Lung (tissue), 17 donors: ENCODE measurements at places on chromosomes 4 and X. TPM values are rescaled to one million over a fixed set of nuclear protein-coding genes. Genes with fewer than 3 reads are reported as not detected.

Gene DRP2
- total RNA-seq: 0.03 TPM

Gene PNMA6E
- not detected for total RNA-seq

Gene SPACA5
- total RNA-seq: not detected

DNA sequence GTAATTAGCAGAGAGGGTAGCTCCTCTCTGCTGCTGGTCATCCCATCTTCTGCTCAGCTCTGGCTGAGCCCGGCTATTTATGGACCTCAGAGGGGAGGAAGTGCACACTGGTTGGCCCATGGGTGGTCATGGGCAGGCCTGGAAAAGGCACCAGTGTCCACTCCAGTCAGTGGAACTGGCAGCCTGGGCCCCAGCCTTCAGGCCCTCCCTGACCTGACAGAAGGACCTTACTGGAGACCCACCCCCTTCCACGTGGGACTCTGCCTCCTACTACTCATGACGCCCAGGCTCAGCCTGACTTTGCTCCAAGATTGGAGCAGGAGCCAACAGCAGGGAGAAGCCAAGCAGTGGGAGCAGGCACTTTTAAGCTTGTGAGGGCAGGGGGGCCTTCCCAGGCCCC lies 8.0 kb upstream of the ART3 start:
- no peak for DNase-seq

DNA sequence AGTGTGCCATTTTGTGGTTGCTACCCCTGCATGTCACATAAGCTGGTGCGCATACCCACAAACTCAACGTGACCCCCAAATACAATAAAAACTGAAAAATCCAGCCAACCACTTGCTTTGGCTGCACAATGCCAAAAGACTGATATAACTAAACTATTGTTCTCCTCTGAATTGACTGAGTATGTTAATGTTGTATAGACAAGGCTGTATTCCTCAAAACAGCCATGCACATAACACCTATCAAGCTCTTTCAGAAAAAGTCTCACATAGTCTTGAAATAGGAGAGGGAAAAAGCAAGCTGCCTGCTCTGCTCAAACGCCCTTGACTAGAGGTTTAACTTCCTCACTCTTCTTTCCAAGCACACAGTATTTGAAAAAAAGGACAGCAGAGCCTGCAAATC lies 126.4 kb upstream of the NOCT start:
- DNase-seq: no peak

- peak; percentile 1 for DNase-seq
Measured at GRCh38 chrX:152958047-152958446, 35.9 kb downstream of the PNMA5 start.

Gene XKRX
- 6.9 TPM for total RNA-seq

DNA sequence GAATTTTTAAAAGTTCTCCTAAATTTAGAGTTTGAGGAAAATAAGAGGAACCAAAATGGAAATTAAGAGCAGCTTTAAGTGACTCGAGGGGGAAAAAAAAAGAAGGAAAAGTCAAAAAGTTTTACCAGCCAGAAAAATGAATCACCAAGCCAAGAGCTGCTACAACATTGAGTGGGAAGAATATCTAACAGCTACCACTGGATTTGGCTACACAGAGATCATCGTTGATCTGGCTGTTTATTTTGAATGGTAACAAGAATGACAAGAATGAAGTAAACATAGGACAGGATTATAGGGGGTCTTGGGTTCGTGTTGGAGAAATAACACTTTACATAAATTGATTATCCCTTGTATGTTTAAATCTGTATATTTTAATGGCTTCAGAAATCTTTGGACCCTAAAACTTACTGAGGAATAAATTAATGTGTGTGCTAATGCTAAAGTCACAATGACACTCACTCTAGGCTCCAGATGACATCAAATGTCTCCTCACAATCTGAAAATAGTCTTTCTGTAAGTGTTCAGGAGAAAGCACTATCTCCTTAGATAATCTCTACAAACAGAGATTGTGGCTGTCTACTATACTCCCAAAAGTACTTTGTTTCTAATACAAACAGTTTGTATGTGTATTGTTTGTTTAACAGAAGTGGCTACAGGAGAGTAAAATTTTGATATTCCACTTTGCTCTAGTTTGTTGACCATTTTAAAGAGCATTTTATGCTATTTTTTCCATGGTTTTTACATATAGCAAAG lies 3.1 kb upstream of the CSN3 start:
- peak; percentile 12 for DNase-seq

Gene TMEM156
- total RNA-seq: 3.5 TPM

Gene CLDN24
- total RNA-seq: not detected

DNA sequence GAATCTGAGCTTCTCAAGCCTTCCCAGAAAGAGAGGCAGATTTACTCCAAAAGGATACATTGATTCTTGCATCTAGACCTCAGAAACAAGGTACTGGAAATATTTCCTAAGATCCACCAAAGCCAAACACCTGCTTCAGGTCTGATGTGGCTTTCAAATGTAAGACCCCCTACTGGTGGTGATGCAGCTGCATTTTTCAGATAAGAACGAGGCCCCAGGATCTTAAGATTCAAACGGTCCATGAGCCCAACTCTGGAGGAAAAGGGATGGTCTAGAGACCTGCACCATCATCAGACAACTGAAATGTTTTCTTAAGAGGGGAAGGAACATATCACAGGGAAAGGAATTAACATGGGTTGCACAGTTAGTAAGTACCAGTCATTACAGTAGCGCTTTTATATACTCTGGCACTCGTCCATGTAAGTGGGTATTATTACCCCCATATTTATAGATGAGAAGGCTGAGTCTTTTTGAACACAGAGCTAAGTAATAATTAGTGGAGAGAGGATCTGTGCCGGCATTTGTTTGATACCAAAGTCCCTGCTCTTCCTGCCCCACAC lies 73.7 kb downstream of the LEF1 start:
- DNase-seq: no peak

GRCh38 chrX:110004731-110005369 lies 1.9 kb downstream of the TMEM164 start:
- DNase-seq: no peak

Gene EPGN
- total RNA-seq: 0.98 TPM

GRCh38 chr4:176001151-176002006 lies 64.3 kb upstream of the WDR17 start:
- peak; percentile 69 for DNase-seq

- DNase-seq: peak; percentile 99
Measured at GRCh38 chr4:77075869-77076799, at the start of gene CCNI. TSS of gene CCNI (minus strand) at chr4:77075989. CDS start at chr4:77066362, 9,627 bp downstream.

- no peak for DNase-seq
Measured at GRCh38 chrX:29422034-29422433, 793.3 kb upstream of the MAGEB2 start.

GRCh38 chr4:22389240-22389870 lies 126.5 kb downstream of the ADGRA3 start:
- DNase-seq: peak; percentile 83

- no peak for DNase-seq
Measured at GRCh38 chrX:65607070-65607742, 60.2 kb upstream of the MSN start.

GRCh38 chr4:171846893-171847292 lies 33.7 kb downstream of the GALNTL6 start:
- no peak for DNase-seq

Gene EDA2R
- total RNA-seq: 1.9 TPM

GRCh38 chrX:72060196-72060920 lies 71.4 kb downstream of the RTL5 start:
- DNase-seq: peak; percentile 82

Gene CCDC110
- total RNA-seq: 1.2 TPM

DNA sequence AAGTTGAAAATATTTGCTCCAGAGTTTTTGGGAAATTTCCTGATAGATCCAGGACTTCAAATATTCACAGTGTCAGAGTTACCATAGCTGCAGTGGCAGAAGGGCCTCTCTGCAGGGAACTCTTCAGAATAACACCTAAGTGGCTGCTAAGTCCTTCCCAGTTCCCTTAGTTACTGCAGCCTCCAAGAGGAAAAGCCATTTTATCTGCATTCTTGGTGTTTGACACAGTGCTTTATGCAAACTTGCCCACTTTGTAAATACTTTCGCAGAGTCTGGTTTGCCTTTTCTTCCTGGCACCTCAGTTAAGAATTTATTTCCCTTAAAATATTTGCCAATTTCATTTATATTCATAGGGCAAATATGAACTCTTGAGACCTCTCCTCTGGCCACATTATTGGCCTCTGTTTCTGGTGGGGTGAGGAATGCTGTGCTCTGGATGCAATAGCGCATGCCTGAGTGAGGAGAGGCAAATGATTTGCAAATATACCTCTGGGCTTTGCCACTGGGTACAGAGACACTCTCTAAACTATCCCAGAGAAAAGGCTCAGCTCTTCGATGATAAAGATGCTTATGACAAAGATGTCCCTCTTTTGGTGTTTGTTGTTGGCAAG lies 566.3 kb upstream of the NR3C2 start:
- peak; percentile 64 for DNase-seq

Gene ARHGAP6
- 18.2 TPM for total RNA-seq

DNA sequence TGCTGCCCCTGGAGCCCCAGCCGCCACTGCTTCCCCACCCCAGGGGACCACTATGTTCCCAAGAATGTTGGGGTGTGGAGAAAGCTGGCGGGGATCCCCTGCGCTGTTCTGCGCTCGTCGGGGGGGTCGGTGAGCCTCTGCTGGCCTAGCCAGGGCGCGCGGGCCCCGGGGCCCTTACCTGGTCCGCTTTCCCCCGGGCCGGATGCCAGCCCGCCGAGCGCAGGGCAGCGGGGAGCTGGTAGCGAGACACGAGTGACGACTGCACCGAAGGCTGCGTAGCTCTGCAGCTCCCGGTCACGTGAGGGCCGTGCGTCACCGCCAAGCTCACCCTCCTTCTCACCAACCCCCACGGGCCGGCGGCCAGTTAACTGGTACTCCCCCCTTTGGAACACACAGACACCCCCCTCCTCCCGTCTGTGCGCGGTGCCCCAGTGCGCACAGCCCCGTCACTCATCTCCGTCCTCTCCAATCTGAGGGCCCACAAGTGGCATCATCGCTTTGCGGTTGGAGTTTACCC lies at the start of gene BEX1:
TSS of gene BEX1 (minus strand) at position 254 of the 517 bp plus-strand sequence. CDS start 897 bp downstream, outside the sequence.
- DNase-seq: peak; percentile 14

GRCh38 chrX:111168314-111168713 lies 72.3 kb downstream of the PAK3 start:
- DNase-seq: peak; percentile 5
